ENCODE measurements at places on chromosomes 7 and 10.
A peak's percentile ranks its signal among the peaks of the same experiment; 100 is the strongest.

DNA sequence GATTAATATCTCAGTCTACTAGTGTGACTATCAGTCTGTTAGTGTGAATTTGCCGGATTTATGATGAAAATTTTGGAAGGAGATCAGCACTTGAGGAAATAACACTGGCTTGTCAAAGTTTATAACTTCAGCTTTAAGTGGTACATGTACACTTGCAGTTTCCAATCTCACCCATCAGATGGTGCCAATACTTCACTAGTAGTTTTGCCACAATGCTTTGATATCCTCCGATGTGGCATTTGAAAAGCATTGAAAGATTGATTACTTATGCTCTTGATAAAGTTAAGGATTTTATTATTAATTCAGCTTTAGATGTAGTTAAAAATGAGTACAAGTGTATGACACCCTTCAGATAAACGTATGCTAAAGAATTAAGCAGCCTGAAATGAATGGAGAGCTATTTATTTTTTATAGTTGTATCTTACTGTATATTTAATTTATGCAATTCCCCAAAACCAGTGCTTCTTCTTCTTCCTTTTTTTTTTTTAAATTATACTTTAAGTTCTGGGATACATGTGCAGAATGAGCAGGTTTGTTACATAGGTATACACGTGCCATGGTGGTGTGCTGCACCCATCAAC lies 98.2 kb downstream of the ANLN start:
- DNase-seq = peak; percentile 33

DNA sequence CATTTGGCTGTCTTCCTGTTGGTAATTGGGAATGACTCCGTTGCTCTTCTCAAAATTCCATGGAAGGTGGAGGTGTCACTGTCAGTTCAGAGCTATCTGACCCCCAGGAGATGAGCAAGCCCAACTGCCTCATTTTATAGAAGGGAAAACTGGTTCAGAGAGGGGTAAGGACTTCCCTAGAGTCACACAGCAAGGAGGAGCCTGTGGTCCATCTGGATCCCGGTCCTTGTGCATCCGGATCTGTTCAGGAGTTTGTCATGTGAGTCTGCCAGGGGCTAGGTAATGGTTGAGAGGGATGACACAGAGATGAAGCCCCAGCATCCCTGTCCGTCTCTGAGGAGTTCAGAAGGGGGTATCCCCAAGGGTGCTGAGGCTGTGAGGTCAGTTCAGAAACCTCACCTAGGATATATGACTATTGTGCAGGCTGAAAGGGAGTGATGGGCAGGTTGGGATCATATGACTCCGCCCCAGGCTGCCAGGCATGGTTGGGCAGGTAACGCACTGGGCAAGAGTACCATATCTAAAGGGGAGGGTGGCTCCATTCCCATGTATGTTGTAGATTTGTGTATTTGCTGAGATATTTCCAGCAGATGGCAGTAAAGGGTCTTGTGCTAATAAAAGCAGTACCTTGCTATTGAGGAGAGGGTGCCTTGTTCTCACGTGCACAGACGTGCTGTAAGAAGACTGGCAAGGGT lies 16.0 kb upstream of the SLC29A3 start:
- DNase-seq = no peak

- DNase-seq = no peak
Observed at GRCh38 chr10:43953672-43954071, 305.0 kb upstream of the ZNF32 start.

GRCh38 chr7:71009636-71010035 lies 122.3 kb upstream of the GALNT17 start:
- DNase-seq = no peak

GRCh38 chr7:31014826-31015225 lies 37.3 kb upstream of the ADCYAP1R1 start:
- no peak for DNase-seq

DNA sequence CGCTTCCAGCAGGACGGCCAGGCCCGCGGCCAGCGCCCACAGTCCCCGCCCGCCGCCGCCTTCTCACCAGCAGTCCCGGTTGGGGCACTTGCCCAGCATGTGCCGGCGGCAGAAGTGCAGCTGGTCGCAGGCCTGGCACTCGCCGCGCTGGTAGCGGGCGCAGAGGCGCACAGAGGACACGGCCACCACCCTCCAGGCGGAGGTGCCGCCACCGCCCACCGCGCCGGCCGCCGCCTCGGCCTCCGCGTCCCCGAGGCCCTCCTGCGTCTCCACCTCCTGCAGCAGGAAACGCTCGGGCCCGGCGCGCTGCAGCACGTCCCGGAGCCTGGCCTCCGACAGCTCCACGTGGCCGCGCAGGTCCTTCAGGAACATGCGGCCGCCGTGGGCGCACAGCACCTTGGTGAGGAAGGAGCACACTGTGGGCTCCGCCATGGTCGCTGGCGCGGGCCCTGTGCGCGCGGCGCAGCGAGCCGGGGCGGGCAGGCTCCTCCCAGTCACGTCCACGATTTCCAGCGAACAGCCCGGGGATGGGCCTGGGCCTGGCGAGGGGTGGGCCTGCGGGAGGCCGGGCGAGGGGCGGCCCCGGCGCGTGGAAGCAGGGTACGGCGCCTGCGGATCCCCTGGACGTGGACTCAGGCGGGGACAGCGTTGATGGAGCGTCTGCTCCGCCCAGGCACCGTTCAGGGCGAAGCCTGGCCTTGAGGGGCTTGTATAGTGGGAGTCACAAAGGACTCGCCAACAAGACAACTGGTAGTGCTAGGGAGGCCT lies at the start of gene ZC3HAV1L:
ZC3HAV1L (minus strand) TSS at position 457 of the 768 bp plus-strand sequence; CDS start at position 432, 25 bp downstream.
- DNase-seq = peak; percentile 74

DNA sequence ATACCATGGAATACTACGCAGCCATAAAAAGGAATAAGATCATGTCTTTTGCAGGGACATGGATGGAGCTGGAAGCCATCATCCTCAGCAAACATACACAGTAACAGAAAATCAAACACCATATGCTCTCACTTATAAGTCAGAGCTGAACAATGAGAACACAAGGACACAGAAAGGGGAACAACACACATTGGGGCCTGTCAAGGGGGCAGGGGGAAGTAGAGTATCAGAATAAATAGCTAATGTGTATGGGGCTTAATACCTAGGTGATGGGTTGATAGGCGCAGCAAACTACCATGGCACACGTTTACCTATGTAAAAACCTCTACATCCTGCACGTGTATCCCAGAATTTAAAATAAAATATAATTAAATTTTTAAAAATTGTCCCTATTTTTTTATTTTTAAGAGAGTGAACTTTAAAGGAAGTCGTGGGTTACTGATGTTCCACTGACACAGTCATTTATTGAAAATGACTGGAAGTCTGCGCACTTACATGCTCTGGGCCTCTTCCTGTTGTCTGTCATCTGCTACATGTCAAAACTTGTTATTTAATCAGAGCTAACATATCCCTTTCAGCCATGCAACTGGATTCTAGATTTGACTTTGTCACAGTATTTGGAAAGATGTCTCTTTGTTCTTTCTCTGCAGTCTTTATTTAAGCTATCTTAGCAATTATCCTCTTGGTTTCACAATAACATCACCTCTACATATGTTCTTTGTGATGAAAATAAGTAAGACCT lies 73.7 kb upstream of the ABCB5 start:
- no peak for DNase-seq

DNA sequence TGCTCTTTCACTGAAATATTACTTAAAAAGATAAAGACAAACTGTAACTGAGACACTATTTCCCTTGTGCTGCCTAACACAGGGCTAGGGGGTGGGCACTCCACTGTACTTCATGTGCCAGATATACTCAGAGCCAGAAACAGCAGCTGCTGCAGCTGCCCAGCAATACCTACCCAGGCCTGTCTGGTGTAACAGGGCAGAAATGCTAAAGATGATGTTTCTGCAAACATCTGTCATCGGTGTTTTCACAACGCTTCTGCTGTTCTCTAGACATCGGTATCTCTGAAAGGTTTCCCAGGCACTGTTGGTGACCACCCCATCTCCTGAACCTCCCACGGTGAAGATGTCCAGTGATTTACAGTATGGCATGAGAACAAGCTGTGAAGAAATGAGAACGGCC lies 42.7 kb downstream of the LAMB1 start:
- no peak for DNase-seq

- no peak for DNase-seq
Observed at GRCh38 chr7:36266683-36267082, 113.6 kb downstream of the EEPD1 start.

GRCh38 chr10:90925079-90926029 lies 4.5 kb upstream of the ANKRD1 start:
- no peak for DNase-seq

GRCh38 chr7:118006979-118007378 lies 133.7 kb upstream of the CTTNBP2 start:
- DNase-seq = no peak

- no peak for DNase-seq
Observed at GRCh38 chr10:36331121-36331520, 689.0 kb upstream of the FZD8 start.

DNA sequence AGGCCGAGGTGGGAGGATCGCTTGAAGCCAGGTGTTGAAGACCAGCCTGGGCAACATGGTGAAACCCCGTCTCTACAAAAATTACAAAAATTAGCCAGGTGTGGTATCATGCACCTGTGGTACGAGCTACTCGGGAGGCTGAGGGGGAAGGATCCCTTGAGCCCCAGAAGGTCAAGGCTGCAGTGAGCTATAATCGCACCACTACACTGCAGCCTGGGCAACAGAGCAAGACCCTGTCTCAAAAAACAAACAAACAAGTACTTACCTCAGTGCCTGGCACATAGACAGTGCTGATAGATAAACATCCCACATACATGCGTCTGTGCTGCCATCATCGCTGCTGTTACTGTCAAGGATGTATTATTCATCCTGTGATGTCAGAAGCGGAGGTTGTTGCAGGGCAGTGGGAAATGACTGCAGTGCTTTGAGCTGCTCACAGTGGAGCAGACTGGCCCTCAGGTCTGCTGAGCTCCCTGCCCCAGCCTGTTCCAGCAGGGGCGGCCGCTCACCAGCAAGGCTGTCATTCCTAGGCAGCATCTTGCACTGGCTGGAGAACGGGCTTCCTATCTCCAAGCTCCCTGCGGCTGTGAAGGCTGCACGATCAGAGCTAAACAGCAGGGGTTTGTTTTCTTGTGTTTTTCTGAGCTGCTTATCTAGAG lies 18.6 kb downstream of the FOXK1 start:
- no peak for DNase-seq

GRCh38 chr7:118350260-118350659 lies 125.8 kb downstream of the ANKRD7 start:
- DNase-seq = no peak

DNA sequence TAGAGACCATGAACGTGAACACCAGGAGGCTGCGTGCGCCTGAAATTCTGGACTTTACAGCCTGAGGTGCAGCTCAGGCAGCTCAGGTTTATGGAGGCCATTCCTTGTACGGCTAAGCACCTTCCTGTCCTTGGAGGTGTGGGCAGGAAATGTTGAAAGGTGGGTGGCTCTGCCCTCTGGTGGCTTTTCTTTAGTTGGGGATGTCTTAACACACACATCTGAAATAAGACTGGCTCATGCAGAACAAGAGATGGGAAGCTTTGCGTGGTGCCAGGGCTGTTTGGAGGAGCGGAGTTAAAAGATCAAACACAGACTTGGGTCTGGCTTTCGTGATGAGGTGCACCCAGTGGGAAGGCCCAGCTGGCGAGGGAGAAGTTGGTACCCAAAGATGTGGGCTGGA lies 64.1 kb downstream of the DOCK1 start:
- DNase-seq = no peak

DNA sequence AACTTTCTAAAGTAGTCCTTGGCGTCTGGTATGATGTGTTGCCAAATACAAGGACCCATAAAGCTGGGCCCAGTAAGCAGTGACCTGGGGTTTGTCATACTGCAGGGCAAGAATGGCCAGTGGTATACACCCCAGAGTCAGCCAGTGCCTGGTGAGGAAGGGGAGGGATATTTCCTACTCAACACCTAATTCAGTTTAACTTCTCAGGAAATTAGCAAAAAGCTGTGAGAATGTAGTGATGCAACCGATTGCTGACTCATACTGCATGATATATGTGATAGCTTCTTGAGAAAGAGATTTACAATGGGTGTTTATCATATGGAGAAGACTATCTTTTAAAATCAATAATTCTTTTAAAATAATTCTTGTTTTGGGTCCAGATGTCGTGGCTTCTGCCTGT lies 889.3 kb upstream of the CELF2 start:
- DNase-seq = no peak

- DNase-seq = no peak
Observed at GRCh38 chr7:28348636-28349035, 63.7 kb upstream of the CREB5 start.

- DNase-seq = no peak
Observed at GRCh38 chr10:33091201-33091600, 133.2 kb upstream of the ITGB1 start.

DNA sequence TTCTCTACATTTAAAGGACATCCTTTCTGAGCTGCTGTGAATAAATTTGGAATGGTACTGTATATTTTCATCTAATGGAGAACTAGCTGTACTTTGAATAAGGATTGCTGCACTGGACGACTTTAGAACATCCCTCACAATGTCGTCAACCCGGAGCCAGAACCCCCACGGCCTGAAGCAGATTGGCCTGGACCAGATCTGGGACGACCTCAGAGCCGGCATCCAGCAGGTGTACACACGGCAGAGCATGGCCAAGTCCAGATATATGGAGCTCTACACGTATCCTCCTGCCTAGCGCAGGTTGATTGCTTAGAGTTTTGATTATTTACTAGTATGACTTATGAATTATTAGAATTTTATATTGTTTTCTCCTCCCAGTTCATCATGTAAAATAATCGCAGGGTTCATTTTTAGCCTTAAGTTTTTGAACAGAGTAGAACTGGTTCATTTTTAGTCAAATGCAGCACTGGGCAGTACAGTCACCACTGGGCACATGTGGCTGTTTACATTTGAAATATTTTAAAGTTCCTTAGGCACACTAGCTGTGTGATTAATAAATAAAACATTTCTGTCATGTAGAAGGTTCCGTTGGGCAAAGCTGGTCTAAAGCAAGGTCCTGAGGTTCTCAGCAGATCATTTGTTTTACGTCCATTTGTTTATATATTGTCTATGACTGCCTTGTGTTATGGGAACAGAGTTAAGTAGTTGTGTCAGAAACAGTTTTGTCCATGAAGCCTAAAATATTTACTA lies 31.5 kb downstream of the CUL1 start:
- DNase-seq = no peak

DNA sequence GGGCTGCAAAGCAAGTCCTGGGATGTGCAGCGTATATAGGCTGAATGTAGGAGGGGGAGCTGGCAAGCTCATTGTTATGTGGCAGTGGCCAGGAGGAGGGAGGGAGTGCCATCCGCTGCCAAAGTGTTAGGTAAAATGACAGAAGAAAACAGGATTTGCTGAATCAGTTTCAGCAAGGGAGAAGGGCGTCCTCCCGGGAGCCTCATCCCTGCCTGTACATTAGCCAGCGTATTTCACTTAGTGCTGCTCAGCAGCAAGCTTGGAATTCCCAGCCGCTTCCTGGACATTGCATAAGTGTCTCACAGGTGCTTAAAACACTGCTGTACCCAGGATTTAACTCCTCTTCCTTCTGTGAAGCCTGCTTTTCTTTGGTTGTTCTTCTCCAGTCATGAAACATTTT lies 2.5 kb downstream of the NIPSNAP2 start:
- no peak for DNase-seq
